ENCODE measurements at places on chromosomes 6 and 20. TPM values are rescaled to one million over a fixed set of nuclear protein-coding genes. Genes with fewer than 3 reads are reported as not detected.

DNA sequence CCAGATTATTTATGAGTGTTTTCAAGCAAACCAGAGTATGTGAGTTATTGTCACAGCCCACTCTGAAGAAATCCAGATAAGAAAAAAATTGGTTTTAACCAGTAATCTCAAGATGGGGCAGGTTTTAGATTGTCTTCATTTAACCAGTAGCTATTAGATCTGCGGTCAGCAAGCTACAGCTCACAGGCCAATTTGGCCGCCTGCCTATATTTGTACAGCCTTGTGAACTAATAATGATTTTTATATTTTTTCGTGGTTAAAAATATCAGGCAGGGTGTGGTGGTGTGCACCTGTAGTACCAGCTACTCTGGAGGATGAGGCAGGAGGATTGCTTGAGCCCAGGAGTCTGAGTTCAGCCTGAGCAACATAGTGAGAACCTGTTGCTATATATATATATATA lies 5.0 kb downstream of the FAM209B start:
- no peak overlapping the region for H3K27ac ChIP-seq
- DNase-seq: no peak
- no peak overlapping the region for H3K4me3 ChIP-seq
- no peaks in the 10 kb centered on the region for H3K36me3 ChIP-seq
- H3K27me3 ChIP-seq: no peaks in the 10 kb centered on the region
- H3K4me1 ChIP-seq: no peaks in the 10 kb centered on the region

- no peak for DNase-seq
- no peaks in the 10 kb centered on the region for H3K36me3 ChIP-seq
- no peak overlapping the region for H3K27ac ChIP-seq
- H3K27me3 ChIP-seq: peaks cover 67% of the 10 kb centered on the region
- no peaks in the 10 kb centered on the region for H3K4me1 ChIP-seq
Measured at GRCh38 chr6:40723967-40724366, 136.8 kb upstream of the LRFN2 start.

DNA sequence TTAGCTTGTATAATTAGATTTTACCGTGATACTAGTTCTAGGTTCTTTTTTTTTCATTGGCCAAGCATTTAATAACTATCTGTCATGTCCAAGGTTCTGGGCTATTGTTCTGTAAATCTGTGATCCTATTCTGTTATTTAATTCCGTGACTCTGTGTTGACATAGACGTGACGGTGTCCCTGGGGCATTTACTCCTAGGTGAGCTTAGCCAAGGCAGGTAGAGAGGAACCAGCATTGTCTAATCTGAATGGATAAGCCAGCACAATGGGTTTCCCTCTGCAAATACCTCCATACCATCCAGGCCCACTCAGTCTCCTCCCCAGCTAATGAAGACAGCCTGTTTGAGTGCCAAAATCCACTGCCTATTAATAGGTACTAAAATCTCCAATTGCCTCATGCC lies 8.9 kb upstream of the CDSN start:
- H3K27me3 ChIP-seq: no peaks in the 10 kb centered on the region
- H3K36me3 ChIP-seq: peaks cover 29% of the 10 kb centered on the region
- no peak for DNase-seq
- no peak overlapping the region for H3K4me3 ChIP-seq

DNA sequence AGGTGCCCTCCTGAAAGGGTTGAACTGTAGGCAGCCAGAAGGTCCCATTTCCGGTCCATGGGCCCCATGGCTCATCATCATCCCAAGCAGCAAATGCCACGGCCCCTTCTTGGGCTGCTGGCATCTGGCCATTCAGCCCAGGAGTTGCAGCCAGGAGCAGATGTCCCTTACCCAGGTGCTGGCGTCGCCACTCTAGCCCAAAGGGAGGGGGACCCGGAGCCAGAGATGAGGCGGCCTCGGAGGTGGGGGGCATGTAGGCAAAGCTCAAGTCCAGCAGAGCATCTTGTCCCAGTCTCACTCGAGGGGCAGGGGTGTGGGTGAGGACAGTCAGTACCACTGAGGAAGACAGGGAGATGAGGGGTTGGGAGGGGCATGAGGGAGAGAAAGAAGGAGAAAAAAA lies 6.3 kb upstream of the RGL2 start:
- H3K36me3 ChIP-seq: peaks cover 79% of the 10 kb centered on the region
- H3K27me3 ChIP-seq: no peaks in the 10 kb centered on the region
- no peak for DNase-seq
- H3K27ac ChIP-seq: no peak overlapping the region
- peaks cover 9% of the 10 kb centered on the region for H3K4me1 ChIP-seq

DNA sequence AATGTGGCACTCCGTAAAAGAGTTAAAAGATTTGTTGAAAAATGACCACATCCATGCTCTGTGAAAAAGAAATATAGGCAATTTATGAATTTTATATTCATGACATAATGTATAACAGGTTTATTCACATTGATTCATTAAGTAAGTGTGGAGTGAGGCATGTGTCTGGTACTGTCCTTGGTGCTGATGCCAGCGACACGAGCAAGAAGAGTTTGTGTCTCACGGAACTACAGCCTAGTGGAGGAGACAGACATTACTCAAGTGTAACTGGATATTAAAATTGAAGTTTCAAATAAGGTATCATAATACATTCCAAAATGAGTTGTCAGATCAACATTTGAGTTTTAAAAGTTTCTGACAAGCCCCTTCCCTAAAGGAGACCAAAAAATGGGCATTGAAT lies 158.2 kb upstream of the PRND start:
- no peak overlapping the region for H3K4me3 ChIP-seq
- no peaks in the 10 kb centered on the region for H3K4me1 ChIP-seq
- H3K27ac ChIP-seq: no peak overlapping the region

DNA sequence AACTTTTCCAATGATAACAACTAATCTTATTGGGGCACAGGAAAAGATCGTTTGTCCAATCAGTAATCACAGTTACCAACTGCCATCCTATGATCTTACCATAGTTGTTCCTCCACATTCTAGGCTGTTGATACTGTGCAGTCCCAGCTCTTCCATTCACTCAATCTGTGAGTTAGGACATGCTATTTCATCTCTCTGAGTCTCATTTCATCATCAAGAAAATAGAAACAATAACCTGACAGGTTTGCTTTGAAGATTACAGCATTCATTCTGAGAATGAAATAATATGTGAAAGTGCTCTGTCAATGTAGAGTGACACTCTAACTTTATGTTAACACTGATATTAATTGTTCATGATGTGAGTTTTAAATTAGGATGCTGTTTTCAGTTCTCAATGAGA lies 89.8 kb downstream of the KIF13A start:
- no peaks in the 10 kb centered on the region for H3K36me3 ChIP-seq
- no peak for DNase-seq
- H3K27ac ChIP-seq: peak overlapping the region; percentile 39

- H3K27ac ChIP-seq: peak overlapping the region; percentile 94
- H3K4me1 ChIP-seq: peaks cover 26% of the 10 kb centered on the region
- no peak for DNase-seq
Measured at GRCh38 chr20:44475372-44475693, 341 bp upstream of the TTPAL start.

GRCh38 chr6:166587631-166588413 lies 1.3 kb upstream of the RAMACL start:
- H3K27me3 ChIP-seq: no peaks in the 10 kb centered on the region
- H3K4me3 ChIP-seq: no peak overlapping the region
- H3K36me3 ChIP-seq: no peaks in the 10 kb centered on the region
- no peak overlapping the region for H3K27ac ChIP-seq

METTL24 gene
- not detected for total RNA-seq

SRMS gene
- total RNA-seq: not detected

DNA sequence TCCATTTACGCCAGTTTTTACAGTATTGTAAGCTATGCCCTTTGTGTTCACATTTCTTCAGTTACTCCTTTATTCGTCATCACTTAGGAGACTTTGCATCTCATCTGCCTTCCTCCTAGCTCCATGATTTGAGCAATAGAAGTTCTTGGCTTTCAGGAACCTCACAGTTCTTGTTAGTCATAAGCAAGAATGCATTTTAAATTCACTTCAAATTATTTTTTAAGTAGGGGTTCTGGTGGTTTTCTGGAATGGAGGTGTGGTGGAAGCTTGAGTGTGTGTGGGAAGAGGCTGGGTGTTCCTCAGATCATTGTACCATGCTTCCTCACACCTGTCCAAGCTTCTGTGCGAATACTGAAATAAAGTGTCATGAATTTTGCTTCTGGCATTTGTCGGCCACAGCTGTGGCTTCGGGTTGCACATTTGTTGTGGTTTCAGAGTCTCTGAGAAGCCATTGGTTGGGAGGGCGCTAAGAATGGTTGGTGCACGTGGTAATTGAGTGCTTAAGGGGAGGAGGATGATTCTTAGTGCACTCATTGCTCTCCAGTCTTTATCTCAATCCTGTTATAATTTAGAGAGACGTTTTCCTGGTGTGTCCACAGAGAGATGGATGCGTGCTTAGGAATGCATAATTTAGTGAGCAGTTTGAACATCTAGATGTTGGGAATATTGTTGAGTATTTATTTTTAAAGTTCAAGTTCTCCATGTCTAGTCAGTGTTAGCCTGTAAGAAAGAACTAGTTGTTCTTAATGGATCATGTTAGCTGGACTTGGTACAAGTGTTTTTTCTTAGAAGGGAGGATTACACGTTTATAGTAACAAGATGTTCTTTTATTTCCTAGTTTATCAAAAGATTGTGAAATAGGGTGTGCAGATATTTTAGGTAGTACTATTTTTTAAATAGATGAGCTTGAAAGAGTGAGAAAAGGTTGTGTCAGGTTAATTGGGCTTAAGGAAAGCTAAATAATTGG lies 31.9 kb downstream of the FOXO3 start:
- peak overlapping the region; percentile 33 for H3K27ac ChIP-seq
- H3K27me3 ChIP-seq: no peaks in the 10 kb centered on the region
- no peak for DNase-seq
- H3K4me3 ChIP-seq: no peak overlapping the region
- peaks cover 92% of the 10 kb centered on the region for H3K4me1 ChIP-seq

DNA sequence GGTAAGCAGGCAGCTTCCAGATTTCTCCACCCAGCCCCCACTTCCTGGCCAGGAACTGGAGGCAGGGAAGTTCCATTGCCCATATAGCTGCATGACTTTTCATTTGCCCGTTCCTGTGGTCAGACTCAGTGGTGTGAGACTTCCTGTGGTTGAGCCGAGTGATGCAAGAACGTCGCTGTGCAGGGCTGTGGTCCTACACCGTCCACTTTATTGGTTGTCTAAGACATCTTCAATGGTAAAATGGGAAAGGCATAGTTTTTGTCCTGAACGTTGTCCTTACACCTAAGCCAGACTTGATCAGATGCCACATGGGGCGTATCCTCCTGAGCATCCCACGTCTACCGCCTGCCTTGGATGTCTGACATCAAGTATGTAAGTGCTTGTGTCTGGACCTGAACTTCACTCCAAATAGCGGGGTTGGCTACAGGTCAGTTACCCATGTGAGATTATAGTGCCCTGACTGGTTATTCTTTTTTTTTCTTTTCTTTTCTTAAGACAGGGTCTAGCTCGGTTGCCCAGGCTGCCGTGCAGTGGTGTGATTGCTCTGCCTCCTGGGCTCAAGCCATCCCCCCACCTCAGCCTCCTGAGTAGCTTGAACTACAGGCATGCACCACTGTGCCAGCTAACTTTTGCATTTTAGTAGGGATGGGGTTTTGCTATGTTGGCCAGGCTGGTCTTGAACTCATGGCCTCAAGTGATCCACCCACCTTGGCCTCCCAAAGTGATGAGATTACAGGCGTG lies 25.9 kb upstream of the GTSF1L start:
- H3K27me3 ChIP-seq: peaks cover 63% of the 10 kb centered on the region
- H3K36me3 ChIP-seq: no peaks in the 10 kb centered on the region
- no peak overlapping the region for H3K27ac ChIP-seq
- no peak overlapping the region for H3K4me3 ChIP-seq

DNA sequence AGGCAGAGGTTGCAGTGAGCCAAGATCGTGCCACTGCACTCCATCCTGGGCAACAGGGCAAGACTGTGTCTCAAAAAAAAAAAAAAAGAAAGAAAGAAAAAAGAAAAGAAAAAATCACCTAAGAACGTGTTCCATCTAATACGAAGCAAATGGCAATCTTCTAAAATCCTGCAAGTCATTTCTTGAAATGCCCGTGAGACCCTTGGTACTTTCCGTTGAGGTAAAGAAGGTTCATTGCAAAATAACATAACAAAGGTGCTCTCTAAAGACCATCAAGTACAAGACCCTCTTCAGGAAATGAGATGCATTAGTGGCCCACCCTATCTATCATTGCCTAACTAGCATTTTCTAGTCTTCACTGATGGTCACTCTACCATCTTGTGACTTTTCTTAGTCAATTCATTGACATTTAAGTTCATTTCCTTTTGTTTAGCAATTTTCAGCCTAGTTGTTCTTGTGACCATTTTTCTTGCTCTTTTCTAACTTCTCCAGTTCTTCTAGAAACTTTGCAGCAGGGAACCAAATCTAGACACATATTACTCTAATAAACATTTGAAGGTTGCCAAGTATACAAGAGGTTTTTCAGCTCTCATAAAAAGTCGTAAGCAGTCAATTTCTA lies 14.0 kb downstream of the MBOAT1 start:
- DNase-seq: no peak
- H3K27ac ChIP-seq: peak overlapping the region; percentile 37
- H3K4me1 ChIP-seq: peaks cover 25% of the 10 kb centered on the region
- H3K36me3 ChIP-seq: peaks cover 5% of the 10 kb centered on the region
- no peaks in the 10 kb centered on the region for H3K27me3 ChIP-seq

DNA sequence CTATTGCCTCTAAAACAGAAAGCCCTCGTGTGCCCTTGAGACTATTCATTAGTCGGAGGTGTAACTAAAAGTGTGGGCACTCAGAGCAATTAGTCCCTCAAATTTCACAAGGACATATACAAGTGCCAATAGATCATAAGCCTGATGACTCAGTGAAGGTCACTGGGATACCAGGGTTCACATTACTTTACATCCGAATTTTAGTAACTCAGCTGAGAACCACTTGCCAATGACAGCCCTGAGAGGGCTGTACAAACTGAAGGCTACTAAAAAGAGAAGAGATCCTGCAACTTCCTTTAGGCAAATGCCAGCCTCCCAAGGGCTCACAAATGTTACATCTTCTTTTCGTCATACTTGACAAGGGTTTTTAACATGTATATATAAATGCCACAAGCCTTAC lies 369.6 kb downstream of the TENT5A start:
- H3K27me3 ChIP-seq: no peaks in the 10 kb centered on the region
- H3K4me1 ChIP-seq: no peaks in the 10 kb centered on the region
- no peak for DNase-seq
- H3K4me3 ChIP-seq: no peak overlapping the region

Data from Calu3 (cell line).